ENCODE measurements at places on chromosomes 13 and 19. TPM values are rescaled to one million over a fixed set of nuclear protein-coding genes. Genes with fewer than 3 reads are reported as not detected.

Gene PNMA8A
- 0.22 TPM for total RNA-seq

Gene ADGRE3
- 0.09 TPM for total RNA-seq

Gene CGB8
- total RNA-seq = not detected

Gene ICAM4
- 0.80 TPM for total RNA-seq

Gene PRR22
- 2.2 TPM for total RNA-seq

DNA sequence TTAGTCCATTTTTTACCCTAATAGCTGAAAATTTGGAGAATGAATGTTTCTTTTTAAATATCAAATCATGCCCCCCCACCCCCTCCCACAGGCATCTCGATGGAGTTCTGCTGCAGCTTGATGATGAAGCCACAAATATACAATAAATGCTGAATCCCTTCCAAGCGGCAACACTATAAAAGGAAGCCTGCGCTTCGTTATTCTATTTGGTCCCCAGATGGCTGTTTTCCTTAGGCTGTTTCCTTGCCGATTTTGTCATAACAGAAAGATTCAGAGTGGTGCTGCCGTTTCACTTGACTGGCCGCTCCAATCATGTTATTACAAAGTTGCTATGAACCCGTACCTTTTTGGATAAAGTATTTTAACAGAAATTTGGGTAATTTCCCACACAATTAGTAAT lies 79.5 kb downstream of the MYO16 start:
- H3K4me3 ChIP-seq = no peak overlapping the region
- H3K36me3 ChIP-seq = no peaks in the 10 kb centered on the region
- no peaks in the 10 kb centered on the region for H3K4me1 ChIP-seq
- no peak overlapping the region for H3K27ac ChIP-seq

DNA sequence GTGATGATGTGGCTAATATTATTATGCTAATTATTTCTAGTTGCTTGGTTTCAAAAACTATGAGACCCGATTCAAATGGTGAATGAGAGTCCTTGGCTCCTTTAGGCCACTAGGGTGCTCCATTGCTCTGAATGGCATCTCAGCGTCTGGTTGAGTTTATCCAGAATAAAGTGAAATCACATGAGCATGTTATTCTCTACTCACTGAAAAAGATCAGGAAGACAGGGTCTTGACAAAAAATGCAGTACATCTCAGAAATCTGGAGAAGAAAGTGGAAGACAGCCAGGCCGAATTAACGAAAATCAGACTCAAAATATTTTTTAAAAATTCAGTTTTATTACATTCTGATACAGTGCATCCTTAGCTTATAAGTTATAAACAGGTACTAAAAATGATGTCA lies 516.2 kb downstream of the MYO16 start:
- no peaks in the 10 kb centered on the region for H3K27me3 ChIP-seq
- no peak for DNase-seq
- H3K27ac ChIP-seq = no peak overlapping the region
- no peak overlapping the region for H3K4me3 ChIP-seq
- no peaks in the 10 kb centered on the region for H3K4me1 ChIP-seq

- no peak overlapping the region for H3K4me3 ChIP-seq
- no peak overlapping the region for H3K27ac ChIP-seq
- H3K27me3 ChIP-seq = no peaks in the 10 kb centered on the region
- DNase-seq = no peak
- no peaks in the 10 kb centered on the region for H3K36me3 ChIP-seq
These were observed 9.6 kb downstream of the HIPK4 start for GRCh38 chr19:40380199-40381037.

DNA sequence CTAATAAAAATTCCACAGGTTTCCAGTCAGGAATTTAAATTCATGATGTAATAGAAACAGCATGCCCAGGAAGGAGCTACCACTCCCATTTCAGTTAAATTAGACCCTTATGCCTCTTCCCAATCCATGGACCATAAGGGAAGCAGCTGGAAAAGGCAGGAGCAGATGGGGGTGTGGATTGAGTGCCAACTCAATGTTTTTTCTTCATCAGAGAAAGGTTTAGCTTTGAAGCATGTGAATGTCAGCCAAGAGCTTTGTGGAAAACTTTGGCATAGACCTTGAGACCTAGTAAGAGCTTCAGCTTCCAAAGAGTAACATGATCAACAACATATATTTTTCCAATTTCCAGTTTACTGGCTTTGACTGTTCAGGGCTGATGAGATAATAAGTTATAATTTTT lies 2139.9 kb downstream of the PCDH9 start:
- no peaks in the 10 kb centered on the region for H3K36me3 ChIP-seq
- H3K4me1 ChIP-seq = no peaks in the 10 kb centered on the region
- DNase-seq = no peak
- H3K4me3 ChIP-seq = no peak overlapping the region

GRCh38 chr13:78102121-78102677 lies 183.6 kb upstream of the EDNRB start:
- no peak for DNase-seq
- H3K36me3 ChIP-seq = no peaks in the 10 kb centered on the region
- H3K4me1 ChIP-seq = no peaks in the 10 kb centered on the region
- H3K27me3 ChIP-seq = no peaks in the 10 kb centered on the region
- no peak overlapping the region for H3K27ac ChIP-seq
- H3K4me3 ChIP-seq = no peak overlapping the region

- H3K36me3 ChIP-seq = no peaks in the 10 kb centered on the region
- H3K27me3 ChIP-seq = no peaks in the 10 kb centered on the region
- H3K4me3 ChIP-seq = no peak overlapping the region
- H3K4me1 ChIP-seq = no peaks in the 10 kb centered on the region
- H3K27ac ChIP-seq = no peak overlapping the region
These were observed 5.3 kb downstream of the ABCA7 start for GRCh38 chr19:1045247-1045603.

DNA sequence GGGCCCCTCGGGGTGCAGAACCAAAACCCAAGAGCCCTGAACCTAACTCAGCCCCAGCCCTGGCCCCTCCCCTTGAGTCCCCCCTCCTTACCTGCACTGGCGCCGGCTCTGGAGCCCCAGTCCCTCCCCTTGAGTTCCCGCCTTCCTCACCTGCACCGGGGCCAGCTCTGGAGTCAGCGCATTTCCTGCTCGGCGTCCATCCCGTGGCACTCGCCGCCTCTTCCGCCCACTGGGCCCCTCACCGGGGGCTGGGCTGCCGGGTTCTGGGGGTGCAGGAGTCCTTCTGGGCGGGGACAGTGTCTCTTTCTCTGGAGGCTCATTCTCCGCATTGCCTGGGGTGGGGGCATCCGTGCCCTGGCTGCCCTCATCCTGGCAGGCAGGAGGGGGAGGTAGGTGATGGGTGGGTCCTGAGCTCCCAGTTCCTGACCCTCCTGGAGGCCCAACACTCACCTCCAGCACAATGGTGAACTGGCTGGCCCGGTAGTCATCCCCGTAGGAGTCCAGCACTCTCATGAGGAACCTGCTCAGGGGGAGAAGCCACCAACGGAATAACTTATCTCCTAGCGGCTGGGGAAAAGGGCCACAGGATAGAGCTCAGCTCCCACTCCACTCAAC lies 5.3 kb downstream of the NDUFA3 start:
- H3K27ac ChIP-seq = no peak overlapping the region
- H3K4me3 ChIP-seq = no peak overlapping the region
- DNase-seq = no peak
- no peaks in the 10 kb centered on the region for H3K27me3 ChIP-seq
- H3K4me1 ChIP-seq = no peaks in the 10 kb centered on the region
- H3K36me3 ChIP-seq = peaks cover 24% of the 10 kb centered on the region
